ENCODE measurements at places on chromosomes 5 and 9.

DNA sequence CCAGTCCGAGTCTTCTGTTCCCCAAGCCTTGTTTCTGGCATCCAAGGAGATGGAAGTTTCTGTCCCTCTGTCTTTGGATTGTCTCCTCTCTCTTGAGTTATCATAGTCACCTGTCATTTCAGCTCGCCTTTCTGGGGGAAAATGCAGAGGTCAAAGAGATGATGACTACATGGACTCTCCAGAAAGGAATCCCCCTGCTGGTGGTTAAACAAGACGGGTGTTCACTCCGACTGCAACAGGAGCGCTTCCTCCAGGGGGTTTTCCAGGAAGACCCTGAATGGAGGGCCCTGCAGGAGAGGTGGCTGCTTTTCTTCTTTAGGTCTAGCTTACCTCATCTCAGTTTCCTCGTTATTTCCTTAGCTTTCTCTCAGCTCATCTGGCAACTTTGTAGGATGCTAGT, 25.1 kb downstream of the ERAP2 start:
- no peak for DNase-seq

- DNase-seq: no peak
Measured at GRCh38 chr9:32843295-32843694, 60.0 kb downstream of the TMEM215 start.

GRCh38 chr9:36138496-36138895, 2.0 kb downstream of the GLIPR2 start:
- DNase-seq: no peak

DNA sequence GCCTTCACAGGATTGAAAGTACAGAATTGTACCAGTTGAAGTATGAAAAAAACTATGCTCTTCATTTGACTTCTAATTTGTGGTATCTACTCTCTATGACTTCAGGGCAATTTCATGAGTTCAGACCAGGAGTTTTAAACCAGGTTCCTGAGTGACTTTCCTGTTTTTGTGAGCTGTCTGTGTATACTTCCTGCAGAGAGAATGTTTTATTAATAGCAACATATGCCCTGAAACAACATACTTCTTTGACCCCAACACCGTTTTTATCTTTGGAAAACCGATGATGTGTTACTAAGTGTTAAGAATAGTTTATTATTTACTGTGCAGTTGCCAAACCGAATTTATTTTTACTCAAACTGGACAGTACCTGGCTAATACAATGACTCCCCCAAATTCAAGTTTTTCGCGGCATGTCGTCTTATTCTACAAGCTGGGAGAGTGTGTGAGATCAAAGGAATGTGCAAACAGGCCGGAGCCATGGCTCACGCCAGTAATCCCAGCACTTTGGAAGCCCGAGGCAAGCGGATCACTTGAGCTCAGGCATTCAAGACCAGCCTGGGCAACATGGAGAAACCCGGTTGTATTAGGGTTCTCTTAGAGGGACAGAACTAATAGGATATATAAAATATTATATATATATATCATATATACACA, 58.7 kb upstream of the ERBIN start:
- DNase-seq: peak; percentile 41

DNA sequence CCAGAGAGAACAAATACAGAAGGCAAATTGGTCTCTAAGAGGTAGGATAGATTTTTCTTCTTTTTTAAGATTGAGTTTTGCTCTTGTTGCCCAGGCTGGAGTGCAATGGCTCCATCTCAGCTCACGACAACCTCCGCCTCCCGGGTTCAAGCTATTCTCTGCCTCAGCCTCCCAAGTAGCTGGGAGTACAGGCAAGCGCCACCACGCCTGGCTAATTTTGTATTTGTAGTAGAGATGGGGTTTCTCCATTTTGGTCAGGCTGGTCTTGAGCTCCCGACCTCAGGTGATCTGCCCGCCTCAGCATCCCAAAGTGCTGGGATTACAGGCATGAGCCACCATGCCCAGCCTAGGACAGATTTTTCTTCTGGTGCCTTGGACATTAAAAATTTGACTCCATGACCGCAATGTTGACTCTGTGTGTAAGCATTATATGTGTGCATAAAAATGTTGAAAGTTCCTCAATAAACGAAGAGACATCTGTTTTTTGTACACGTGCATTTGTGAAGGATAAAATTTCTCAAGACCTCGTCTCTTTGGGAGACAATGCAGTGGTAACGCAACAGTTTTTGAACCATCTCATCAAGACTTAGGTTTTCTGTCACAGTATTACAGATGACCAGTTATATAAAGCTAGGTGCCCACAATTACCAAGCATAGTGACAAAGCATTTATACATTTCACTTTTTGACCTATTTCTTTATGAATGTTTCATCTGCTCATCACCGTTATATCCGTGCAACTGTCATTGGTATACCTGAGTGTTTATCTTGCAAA, 17.4 kb downstream of the VCP start:
- DNase-seq: no peak

GRCh38 chr9:77856615-77857014, 175.0 kb downstream of the GNAQ start:
- no peak for DNase-seq

DNA sequence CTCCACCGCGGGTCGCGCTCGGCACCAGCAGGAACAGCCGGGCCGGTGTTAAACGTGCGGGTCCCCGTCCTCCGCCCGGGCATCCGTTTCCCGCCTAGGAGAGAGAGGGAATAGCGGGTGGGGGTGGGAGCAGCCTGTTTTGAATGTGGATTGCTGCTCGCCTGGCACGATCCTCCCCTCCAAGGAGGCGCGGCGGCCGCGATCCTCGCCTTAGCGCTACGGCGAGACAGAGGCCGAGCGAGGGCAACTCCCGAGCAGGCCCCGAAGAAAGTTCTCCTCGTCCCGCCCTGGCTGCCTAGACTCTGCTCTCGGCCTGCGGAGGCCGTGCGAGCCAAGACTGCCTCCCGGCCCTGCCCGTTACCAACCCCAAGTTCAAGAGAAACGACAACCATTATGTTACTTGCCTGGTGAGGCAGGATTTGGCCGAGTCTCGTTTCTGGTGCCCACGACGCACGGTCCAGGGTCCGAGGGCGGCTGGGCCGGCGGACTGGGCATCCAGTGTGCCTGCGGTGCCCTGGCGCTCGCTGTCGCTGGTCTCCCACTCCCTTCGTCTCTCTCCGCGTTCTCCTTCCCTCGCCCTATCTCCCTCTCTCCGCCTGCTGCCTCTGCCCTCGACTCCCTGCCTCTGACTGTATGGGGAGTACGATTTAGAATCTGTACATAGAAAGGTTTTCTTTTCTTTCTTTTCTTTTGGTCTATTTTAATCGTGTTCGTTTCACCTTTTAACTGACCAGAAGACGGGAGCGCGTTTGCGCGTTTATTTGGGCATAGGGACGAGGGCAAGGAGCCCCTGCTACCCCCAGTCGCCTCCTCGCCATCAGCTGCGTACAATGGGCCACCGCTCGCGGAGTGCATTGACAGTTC, 724 bp downstream of the NR2F1-AS1 start:
- DNase-seq: no peak

GRCh38 chr5:163540696-163541095, 35.3 kb downstream of the MAT2B start:
- no peak for DNase-seq

DNA sequence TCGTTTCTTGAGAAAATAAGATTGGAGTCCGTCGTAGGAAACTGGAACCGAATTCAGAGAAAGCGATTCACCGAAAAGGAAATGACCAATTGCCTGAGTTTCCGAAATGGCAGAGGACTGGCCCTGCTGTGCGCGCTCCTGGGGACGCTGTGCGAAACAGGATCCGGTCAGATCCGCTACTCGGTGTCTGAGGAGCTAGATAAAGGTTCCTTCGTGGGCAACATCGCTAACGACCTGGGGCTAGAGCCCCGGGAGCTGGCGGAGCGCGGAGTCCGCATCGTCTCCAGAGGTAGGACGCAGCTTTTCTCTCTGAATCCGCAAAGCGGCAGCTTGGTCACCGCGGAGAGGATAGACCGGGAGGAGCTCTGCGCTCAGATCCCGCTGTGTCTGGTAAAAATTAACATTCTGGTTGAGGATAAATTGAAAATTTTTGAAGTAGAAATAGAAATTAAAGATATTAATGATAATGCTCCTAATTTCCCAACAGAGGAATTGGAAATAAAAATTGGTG, 379 bp downstream of the PCDHGA3 start:
- no peak for DNase-seq

GRCh38 chr9:93267681-93268505, 84.0 kb downstream of the WNK2 start:
- DNase-seq: no peak
